ENCODE measurements at places on chromosomes 1 and 21.

DNA sequence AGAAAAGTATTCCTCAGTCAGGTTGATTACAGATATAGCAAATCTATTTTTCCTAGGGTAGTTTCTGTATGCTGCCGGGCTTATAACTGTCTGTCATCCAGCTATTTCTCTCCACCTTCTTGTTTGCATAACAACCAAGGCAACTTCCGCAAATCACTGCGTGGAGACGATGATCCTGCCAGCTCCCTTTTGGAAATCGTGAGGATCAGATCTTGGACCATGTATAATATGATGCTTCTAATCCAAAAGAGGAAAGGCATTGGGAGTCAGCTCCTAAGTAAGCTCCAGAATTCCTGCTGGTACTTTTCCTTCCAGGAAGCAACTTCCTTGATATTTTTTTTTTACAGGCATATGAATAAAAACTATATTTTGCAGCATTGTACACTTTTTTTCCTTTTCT is 445 bp upstream of the RGS4 start:
- DNase-seq: peak; percentile 40

DNA sequence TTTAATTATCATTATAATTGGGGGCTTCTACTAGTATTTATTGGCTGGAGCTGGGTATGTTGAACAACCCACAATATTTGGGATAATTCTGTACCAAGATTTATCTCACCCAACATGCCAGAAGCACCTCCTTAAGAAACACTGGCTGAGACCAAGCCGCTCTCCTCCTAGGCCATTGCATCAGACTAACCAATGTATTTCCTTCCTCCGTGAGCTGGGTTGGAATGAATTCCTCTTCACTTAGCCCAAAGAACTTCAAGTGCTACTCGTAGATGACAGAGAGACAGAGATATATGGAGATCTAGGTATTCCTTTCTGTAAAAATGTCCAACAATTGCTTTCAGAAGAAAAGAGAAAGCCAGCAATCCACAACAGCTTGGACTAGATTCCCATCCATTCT is 87.2 kb upstream of the ETS2 start:
- DNase-seq: no peak

DNA sequence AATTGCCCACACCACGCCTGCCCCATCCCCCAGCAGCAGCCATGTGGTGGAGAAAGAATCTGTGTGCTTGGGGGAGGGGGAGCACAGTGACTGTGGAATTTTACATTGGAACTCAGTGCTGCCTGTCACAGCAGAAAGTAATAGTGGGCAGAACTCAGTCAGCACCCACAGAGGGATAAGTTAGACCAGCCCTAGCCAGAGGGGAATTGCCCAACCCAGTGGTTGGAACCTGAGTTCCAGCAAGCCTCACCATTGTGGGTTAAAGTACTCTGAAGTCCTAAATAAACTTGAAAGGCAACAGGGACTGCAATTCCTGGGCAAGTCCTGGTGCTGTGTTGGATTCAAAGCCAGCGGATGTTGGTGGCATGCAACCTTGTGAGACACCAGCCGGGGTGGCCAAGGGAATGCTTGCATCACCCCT is 88.8 kb downstream of the MRPL39 start:
- DNase-seq: no peak

DNA sequence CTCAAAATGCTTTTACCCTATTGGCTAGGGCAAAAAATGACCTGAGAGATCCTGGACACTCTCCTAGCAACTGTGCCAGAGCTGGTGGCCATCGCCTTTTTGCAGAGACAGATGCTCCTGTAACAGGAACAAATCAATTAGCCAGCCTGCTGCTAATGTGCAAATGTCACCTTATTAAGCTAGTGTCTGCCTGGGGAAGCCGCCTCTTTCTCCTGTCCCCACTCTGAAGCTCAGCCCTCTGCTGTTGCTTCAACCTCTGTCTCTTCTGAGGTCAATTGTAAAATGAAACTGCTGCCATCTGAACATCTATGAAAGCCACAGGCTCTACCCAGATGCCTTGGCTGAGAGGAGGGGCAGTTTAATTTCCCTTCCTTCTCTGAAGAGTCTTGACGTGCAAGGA is 85.5 kb upstream of the CACNA1E start:
- DNase-seq: no peak

GRCh38 chr21:25608044-25608737 is 910 bp upstream of the MRPL39 start:
- DNase-seq: peak; percentile 71

DNA sequence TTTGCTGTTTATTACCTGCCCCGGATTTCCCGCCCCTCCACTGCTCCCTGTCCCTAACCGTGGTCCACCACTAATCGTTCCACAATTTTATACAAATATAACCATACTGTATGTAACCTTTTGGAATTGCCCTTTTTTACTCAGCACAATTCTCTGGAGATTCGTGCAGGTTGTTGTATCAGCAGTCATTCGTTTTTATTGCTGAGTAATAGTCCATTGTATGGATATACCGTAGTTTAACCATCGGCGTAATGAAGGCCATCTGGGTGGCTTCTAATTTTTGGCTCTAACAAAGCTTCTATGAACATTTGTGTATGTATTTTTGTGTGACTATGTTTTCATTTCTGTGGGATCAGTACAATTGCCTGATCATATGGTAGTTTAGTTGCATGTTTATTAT is 50.0 kb downstream of the UCK2 start:
- DNase-seq: no peak

- DNase-seq: no peak
These were observed at the start of gene GPA33 for GRCh38 chr1:167090314-167090942. Gene GPA33 (minus strand): TSS chr1:167090377. CDS start chr1:167090287, 90 bp downstream.

DNA sequence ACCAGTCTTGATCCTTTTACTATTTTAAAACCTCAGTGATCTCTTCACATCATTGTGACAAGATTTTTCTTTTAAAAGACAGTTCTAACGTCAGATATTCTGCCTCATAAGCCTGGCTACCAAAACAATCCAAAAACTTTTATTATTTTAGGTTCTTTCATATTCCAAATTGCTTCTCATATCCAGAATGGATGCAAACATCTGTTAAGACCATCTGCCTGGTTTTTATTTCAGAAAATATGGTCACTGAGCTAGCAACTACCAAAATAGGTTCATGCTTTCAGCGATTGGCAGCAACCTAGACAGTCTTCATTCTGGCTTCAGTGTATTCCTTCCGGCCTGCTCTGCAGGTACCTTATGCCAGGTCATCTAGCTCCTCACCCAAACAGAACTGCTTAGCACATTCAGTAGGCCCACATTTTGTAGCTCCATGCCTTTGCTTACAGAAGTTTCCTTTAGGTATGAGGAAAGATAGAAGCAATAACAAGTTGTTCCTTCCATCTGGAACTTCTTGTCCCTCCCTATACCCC is 59.0 kb upstream of the CACYBP start:
- DNase-seq: no peak

DNA sequence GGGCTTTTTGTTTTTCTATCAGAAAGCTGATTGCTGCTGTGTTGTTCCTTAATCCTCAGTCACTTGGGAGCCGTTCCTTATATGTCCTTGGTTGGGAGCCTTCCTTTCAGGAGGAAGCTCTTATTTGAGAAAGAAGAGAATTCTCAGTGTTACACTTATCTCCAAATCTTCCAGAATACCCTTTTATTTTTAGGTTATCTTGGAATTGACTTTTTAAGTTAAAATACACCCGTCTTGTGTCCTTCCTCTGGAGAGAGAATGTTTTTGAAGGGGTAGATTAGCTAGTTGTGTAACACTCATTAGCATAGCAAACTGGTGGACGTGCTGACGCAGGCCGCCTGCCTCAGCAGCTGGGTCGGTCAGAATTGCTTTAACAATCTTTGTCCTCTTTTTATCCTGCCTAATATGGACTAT is 42.1 kb downstream of the LRRC8B start:
- DNase-seq: no peak

DNA sequence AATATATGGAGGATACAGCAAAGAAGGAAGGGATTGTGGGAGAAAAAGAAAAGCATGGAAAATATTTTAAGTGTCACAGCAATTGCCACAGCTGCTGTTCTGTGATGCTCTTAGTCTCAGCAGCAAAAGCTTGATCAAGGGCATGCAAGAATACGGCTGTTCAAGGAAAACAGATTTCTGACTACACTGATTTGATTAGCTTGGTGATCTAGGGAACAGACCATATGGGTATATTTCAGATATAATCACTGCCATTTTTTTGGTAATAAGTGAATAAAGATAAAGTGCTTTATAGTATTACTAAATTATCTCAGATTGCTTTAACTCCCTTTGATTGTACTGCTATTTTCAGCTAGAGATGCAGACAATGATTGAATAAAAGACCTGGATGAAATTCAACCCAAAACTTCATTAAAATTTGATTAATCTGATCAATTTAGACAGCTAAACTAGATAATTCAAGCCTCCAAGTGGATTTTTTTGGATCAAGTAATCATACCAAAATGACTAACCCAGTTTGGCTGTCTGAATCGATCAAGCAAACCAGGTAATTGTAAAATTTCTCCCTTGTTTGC is 33.3 kb upstream of the LYPLAL1 start:
- DNase-seq: no peak

DNA sequence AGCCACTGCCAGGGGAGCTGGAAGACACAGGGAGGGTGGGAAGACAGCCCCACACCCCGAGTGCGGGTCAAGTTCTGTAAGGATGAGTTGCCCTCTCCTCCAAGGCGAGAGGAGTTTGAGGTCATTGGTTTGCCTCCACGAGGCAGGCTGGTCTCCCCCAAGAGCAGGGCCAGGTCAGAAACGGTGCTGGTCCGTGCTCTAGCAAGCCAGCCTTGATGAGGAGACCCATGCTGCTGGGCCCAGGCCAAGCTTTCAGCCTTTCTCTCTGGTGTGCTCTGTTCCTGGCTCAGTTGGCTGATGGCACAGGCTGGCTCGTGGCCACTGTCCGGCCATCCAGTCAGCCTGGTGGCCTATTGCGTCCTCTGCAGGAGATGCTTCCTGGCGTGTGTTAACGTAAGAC is 12.0 kb upstream of the PCBP3 start:
- no peak for DNase-seq

GRCh38 chr1:98099501-98099900 is 178.7 kb upstream of the DPYD start:
- no peak for DNase-seq

DNA sequence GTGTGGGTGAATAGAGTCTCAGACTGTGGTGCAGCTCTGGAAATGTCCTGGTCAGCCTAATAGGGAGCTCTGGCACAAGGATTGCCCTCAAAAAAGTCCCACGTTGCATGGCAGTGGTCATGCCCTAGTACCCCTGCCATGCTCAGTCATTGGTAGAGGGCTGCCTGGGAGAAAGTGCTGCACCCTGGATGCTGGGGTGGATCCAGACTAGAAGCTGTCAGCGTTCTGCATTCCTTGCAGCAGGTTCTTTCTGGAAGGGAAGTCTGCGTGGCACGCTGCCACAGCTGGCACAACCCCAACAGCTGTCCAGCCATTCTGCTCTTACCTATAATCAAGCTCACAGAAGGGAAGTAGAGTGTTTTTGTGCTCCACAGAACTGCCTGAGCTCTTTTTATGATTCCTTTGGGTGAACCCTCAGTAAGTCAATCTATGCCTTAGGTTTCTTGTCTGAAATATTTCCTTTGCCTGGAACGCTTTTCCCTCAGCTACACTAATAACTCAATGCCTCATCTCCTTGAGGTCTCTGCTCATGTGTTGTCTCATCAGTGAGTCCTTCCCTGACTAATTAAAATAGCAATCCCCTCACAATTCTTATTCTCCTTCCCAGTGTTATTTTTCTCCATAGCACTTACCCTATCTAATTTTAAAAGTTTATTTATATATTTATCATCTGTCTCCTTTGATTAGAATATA is 61.5 kb upstream of the JAK1 start:
- DNase-seq: peak; percentile 71

- DNase-seq: no peak
These were observed 98.0 kb upstream of the SLC44A3 start for GRCh38 chr1:94722181-94722580.

DNA sequence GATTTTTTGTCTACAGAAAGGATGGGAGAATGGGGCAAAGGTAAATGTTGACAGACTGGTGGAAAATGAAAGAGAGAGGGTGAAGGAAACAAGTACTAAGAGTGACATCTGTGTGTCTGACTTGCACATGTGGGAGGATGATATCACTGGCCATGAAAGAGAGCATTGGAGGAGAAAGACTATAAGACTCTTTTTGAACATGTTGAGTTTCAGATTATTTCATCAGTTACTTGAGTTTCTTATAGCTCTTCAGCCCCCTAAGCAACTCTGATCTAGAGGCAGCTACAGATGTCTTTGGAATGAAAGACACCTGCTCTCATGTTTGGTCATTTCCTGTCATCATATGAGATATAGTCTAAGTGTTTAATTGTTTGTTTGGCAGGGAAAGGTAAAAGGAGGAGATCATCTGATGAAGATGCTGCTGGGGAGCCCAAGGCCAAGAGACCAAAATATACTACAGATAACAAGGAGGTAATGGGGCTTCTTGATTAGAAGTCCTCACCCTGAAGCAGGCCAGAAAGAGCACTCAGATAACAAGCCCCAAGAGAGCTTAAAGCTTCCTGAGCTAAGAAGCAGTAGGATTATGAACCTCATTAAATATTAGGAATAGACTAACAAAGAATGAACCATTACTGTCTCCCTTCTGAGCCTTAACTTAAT is 4.5 kb downstream of the POLR3C start:
- DNase-seq: no peak

DNA sequence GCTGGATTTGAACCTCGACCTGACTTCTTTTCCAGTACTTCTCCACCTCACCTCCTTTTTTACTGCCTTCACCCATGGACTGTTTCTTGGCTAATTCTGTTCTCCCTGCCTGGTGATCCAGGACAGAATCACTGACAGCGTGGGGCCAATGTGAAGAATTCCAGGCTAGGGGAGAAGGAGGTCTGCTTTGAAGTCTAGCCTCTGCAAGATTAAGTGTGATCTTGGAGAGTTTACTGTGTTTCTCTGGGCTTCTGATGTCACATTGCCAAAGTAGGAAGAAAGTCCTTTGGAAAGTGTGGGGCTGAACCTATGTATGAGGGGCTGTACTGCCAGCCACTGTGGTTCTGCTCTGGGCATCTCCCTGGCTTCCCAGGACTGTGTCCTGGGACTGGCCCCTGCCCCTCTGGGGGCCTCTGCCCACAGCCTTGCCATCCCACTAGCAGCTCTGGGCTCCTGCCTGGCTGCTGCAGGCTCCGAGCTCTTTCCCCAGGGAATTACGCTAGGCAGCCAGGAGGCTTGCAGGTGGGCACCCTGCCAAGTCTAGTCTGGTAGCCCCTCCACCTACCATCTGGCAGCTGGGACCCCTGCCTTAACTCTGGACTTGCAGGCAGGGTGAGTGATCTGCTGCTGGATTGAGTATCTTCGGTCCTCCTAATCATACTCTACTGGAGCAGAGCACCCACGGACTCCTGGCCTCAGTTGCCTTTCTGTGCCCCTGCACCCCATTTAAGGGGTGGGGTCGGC is 52.2 kb downstream of the YARS1 start:
- DNase-seq: no peak

DNA sequence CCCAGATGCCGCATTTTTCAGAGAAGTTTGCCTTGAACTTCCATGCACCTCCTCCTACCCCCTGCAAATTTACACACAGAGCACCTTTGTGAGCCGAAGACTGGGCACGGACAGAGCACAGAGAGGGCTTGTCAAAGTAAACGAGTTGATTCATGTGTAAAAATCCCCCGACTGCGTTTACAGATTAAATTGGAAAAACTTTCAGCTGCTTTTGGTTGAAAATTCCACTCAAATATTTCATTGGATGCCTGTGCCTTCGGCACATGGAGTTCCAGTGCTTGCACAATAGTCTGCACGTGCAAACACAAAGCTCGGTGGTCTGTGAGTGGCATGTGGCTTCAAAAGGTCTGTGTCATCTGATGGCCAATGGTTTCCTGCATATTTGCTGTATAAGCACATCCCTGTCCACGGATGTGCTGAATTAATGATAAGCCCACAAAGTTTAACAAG is 177.5 kb downstream of the SETD4 start:
- no peak for DNase-seq

- DNase-seq: no peak
These were observed 48.7 kb upstream of the KIRREL1 start for GRCh38 chr1:157944663-157945280.

Data from NCI-H2081 (cell line).